Esophagus muscularis mucosa (tissue), 4 donors: ENCODE measurements at places on chromosomes 13 and 19.

GRCh38 chr19:38739440-38740256, 4.6 kb downstream of the CAPN12 start:
- no peak for DNase-seq

- no peak for DNase-seq
Measured at GRCh38 chr19:55703790-55704215, 28.8 kb downstream of the EPN1 start.

DNA sequence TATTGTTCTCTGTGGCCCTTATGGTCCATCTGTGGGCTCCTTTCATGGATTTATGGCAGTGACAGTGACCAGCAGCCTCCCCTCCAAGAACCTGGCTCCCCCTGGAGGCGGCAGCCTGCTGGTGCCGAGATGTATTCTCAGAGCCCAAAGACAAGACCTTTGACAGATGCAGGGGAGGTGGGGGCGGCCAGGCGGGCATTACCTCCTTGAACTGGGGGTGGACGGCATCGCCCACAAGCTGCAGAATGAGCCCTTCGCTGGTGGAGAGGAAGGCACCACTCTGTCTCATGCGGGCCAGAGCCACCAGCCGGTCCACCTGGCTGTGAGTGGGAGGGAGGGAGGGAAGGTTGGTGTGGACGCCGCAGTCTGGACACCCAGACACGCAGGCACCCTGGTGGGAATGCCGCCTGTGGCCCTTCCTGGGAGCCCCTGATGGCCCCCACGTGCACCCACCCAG, 6.6 kb downstream of the ISOC2 start:
- DNase-seq: no peak

DNA sequence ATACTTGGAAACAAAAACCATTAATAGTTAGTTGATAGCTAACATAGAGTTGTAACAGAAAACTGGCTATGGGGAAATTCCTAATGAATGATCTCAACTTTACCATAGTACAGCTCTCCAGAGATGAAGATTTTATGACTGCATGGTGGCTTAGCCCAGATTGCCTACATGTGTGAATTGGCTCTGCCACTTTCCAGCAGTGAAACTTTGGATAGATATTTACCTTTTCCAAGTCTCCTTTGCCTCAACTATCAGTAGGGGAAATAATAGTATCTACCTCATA, 161.1 kb downstream of the LACC1 start:
- no peak for DNase-seq
